ENCODE measurements at places on chromosomes 16 and 17. TPM values are rescaled to one million over a fixed set of nuclear protein-coding genes. Genes with fewer than 3 reads are reported as not detected.

DNA sequence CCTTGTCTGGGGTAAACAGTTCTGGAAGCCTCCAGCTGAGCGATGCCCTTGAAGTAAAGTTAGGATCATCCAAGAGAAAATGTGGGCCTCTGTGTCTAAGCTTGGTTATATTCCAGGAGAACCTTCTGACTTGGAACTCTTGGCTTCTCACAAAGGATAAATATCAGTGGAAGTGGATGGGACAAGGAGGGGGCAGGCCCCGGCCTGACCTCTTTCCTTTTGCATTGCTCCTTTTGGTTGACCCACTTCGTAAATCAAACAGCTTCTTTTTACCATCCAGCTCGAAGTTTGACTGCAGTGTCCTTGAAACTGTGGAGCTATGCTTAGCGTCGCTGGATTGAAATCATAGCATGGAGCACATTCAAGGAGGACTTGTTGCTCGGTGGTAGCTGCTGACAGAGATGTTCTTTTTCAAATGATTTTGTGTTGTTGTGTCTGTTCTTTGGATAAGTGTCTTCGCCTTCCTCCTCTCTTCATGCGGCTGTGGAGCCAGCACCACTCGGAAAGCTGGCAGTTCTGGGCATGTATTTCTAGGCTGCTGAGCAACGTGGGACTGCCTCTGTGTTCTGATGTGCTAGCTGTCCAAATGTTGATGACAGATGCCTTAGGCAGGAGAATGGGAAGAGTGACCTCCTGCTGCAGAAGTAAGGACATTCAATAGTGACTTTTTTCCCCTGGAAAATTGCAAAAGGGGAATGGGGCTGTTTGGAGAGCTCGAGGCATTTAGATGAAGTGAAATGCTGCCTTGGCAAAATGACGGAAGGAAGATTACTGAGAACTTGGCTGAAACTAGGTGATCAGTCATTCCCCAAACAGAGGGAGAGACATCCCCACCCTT, 4.5 kb downstream of the MINK1 start:
- DNase-seq: peak; percentile 61

GRCh38 chr17:34375426-34375997, 12.5 kb upstream of the CCL1 start:
- no peak for DNase-seq

- DNase-seq: no peak
Measured at GRCh38 chr16:55272744-55273143, 51.3 kb upstream of the IRX6 start.

Gene GAS2L2
- polyA plus RNA-seq: 0.62 TPM
